ENCODE measurements at places on chromosomes 12 and 14.

DNA sequence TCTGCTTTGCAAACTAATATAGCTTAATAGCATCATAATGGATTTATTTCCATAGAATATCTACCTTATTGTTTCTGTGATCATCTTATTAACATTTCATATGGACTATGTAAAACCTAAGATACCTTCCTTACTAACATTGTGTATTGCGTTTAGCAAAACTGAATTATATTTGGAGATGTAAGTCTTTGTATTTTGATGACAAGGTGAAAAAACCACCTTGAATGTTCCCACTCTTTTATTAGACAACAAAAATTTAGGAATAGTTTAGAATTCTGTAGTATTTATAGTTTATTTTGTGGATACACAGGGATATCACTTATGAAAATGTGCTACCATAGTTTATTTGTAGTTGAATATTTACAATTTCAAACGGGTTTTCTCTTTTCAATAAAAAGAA, 32.0 kb downstream of the RASSF8 start:
- no peak for DNase-seq

- no peak for DNase-seq
These were observed 62.8 kb downstream of the LIN52 start for GRCh38 chr14:74147571-74147970.

DNA sequence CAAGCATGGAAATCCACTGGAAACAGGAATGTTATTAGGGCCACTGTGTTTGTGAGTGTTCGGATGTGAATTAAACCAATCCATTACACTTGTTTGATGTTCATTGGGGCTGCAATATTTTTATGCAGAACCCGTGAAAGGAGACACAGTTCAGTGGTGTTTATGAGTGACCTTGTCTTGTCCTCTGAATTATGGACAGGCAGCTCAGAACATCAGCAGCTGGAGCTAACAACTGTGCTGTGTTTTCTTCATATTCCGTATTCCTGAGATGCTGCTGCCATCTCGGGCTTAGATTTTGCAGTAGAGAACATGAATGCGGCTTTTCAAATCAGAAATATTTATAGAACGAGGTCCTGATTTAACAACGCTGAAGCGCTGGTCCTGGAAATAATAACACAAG, 20.3 kb upstream of the CACNA1C start:
- DNase-seq, result no peak

GRCh38 chr14:77378701-77379100, 1.5 kb downstream of the SAMD15 start:
- no peak for DNase-seq

DNA sequence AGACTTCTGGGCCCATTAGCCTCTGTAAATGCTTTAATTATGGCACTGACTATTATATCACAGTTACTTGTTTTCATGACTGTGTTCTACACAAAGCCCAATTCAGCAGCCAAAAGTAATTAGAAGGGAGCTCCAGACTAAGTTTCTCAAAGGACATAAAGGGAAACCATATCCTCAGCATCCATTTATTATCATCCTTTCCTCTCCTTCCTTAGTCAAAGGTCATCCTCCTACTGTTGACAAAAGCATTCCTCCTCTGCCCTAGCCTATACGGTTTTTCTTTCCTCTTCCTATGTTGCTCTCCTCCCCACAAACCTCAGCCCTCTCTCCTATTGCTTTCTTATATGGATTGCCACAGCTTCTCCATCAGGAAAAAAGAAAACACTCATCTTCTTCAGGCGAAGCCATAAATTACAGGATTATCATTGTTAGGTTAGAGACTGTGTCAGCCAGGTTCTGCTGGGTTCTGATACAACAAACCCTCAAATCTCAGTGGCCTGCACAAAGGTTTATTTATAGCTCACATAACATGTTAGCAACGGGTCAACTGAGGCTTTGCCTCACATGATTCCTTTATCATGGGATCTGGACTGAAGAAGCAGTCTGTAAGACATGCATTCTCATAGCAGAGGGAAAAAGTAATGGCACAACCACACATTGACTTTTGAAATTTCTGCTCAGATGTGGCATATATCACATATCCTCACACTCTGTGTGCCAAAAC, 207.2 kb downstream of the SLC5A8 start:
- DNase-seq, result no peak

DNA sequence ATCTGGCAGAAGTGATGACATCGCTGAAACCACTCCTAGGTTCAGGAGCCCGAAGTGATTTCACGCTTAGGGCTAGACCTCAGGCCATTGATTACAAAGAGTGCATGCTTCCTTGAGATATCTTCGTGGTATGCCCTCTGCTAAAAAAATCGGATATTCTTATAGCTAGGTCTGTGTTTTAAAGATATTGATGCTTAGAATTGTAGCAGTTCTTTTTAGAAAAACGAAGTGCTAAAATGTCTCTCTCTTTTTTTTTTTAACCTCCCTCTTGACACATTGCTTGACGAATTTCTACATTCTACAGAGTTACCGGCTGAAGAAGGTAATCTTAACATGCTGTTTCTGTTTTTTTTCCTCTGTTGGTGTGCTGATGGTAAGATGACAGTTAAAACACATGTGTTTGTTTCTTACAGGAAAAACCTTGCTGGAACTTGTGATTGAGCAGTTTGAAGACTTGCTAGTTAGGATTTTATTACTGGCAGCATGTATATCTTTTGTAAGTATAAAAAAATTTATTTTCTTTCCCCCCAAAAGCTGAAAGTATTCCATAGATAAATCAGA, 1.3 kb downstream of the ATP2A2 start:
- DNase-seq, result no peak

DNA sequence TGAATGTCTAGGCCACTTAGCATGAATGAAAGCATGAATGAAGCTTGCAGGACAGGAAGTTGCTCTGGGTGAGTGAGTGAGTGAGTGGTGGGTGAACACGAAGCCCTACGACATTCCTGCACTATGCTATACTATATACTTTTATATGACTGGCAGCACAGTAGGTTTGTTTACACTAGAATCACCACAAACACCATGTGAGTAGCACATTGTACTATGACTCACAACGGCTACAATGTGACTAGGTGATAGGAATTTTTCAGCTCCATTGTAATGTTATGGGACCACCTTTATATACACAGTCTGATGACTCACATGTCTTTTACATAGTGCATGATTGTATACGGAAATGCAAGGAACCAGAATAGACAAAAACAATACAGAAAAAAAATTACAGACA, 1480.2 kb downstream of the AACS start:
- DNase-seq, result no peak

DNA sequence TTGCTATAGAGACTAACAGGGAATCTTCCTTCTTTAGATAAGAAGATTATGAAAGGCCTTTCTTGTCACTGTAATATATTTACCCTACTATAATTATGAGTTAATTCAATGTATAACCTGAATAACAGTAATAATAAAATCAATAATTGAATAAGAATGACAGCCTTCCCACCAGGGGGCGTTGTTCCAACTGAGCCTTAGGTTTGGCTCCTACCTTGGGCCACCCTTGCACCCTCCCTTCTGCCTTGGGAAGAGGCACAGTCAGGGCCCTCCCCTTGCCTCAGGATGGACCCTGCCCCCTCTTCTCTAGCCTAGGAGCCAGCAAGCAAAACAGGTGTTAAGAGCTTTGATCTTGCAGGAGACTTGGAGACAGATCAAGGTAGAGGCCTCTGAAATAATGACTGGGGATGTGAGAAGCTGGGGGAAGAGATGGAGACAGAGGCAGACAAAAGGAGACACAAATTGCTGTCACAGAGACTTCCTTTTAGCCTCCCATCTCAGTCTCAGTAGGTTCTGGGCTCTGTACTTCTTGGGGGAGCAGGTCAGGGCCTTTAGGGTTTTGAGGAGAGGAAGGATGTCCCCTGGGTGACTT, 40.1 kb upstream of the CISTR start:
- DNase-seq, result peak; percentile 30

DNA sequence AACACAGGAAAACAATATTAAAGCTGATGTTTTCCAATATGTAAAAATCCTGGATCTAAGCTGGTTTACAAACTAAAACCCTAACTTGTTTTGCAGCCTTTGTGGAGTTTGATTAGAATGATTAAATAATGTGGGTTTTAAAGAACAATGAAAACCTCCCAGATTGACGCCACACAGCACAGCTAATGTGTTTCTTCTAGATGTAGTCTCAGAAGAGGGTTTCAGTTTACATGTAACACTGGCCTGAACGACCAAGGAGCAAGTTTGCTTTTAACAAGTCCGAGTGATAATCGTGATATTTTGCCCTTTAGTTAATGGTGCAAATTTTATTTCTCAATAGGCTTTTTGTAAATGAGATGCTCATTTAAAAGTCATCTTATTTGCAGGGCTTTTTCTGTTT, 11.0 kb downstream of the HMGA2 start:
- DNase-seq, result no peak

GRCh38 chr12:6770600-6770999, 1.7 kb upstream of the LAG3 start:
- no peak for DNase-seq

Data from activated T-cell treated with anti-CD3 and anti-CD28 coated beads for 4 hours (primary cell).